ENCODE measurements at places on chromosomes 16 and 17. TPM values are rescaled to one million over a fixed set of nuclear protein-coding genes. Genes with fewer than 3 reads are reported as not detected.

Gene P2RX1
- 13.4 TPM for total RNA-seq

Gene KRT20
- not detected for total RNA-seq

Gene MT1M
- not detected for total RNA-seq

Gene SLFN11
- 26.8 TPM for total RNA-seq

Gene TMED6
- 1.4 TPM for total RNA-seq

Gene TAT
- total RNA-seq, result not detected

Gene CLEC19A
- total RNA-seq, result not detected

Gene SLFN14
- 0.47 TPM for total RNA-seq

Gene SLC35G6
- total RNA-seq, result not detected

Gene TEKT3
- 0.58 TPM for total RNA-seq

Gene CHRNE
- total RNA-seq, result 11.8 TPM

Gene TPSD1
- 3.2 TPM for total RNA-seq

Gene CDC42EP4
- 2.5 TPM for total RNA-seq

Gene SOX8
- total RNA-seq, result not detected

Measured in natural killer cell (primary cell).